ENCODE measurements at places on chromosomes 1 and 21.
A peak's percentile ranks its signal among the peaks of the same experiment; 100 is the strongest.

DNA sequence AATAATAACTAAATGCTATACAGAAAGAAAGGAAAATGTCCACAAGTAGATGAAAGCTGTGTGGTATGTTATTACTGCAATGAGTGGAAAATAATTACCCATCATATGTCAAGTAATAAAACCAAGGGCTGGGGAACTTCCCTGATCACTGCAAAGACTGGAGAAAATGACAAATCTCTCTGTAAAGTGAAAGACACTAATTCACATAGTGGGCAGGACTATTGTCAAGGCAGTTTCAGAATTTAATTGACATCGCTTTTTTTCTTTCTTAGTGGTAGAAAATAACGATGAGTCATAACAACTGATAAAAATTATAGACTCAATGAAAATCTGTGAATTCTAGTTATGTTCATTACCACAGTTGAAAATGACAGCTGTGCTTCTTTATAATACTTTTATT lies 153.7 kb upstream of the ST6GALNAC5 start:
- no peak for DNase-seq

DNA sequence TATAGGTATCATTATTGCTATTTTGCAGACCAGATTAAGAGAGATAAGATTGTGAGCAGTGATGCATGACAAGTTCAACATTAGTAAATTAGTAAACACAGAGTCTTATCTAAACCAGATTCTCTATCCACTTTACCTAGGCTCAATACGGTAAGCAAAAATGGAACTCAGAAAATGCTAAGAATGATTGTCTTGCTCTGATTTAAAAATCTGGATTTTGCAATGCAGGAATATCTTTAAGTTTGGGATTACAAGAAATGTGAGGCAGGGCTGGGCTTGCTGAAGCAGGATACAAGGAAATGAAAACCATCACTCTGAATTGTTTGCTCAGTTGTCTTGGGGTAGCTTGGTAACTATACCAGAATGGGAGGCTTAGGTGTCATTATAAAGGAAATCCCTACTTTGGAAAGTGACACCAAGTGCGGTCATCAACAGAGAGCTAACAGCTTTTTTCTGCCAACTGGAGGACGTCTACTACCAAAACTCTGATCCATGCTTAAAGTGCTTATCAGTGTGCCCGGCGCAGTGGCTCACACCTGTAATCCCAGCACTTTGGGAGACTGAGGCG lies 332.7 kb upstream of the RUNX1 start:
- no peak for DNase-seq

- no peak for DNase-seq
These were observed 13.6 kb downstream of the TUFT1 start for GRCh38 chr1:151553659-151554058.

- DNase-seq: no peak
These were observed 18.9 kb downstream of the SPATA46 start for GRCh38 chr1:162357681-162358266.

- DNase-seq: peak; percentile 43
These were observed 31.2 kb upstream of the TSPEAR start for GRCh38 chr21:44742418-44743153.

- DNase-seq: no peak
These were observed 11.9 kb downstream of the RPS6KA1 start for GRCh38 chr1:26541431-26541815.

GRCh38 chr1:25912076-25912831 lies 6.0 kb upstream of the STMN1 start:
- no peak for DNase-seq

DNA sequence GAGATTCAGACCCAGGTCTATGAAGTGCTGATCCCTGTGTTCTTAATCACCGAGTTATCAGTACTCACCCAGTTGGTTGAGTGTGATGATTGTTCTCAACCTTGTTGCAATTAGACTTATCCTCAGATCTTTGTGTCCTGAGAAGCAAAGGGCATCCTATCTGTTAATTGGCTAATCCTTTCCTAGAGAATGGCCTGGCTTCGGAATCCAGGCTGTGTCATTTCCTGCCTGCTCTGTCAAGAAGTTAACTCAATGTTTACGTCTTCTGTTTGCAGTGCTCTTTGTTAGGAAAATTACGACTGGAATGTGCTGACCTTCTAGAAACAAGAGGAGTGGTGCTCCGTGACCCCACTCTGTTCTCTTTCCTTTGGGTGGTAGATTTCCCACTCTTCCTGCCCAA lies 14.7 kb downstream of the GAS5 start:
- no peak for DNase-seq

GRCh38 chr1:78833491-78833890 lies 173.0 kb downstream of the ADGRL4 start:
- no peak for DNase-seq

DNA sequence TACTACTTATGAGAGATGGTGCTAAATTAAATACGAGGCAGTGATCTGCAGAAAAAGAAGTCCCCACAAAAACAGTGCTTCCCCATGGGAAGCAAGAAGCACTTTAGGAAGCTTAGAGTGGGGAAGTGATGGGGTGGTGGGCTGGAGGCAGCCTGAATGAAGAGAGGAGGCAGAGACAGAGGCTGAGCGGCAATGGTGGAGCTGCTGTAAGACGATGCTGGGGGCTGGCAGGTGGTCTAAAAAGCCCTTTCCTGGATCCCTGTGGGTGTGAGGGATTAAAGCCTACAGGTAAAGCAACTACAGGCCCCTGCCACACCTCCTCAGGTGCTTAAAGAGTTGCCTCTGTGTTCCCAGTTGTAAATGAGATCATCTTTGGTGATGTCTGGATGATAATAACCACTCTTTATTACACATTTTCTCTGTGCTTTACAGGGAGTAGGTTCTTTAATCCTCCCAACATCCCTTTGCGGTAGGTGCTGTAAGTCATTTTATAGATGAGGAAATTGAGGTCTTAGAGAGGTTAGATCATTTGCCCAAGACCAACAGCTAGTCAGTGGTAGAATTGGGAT lies 39.2 kb downstream of the CNN3 start:
- no peak for DNase-seq

DNA sequence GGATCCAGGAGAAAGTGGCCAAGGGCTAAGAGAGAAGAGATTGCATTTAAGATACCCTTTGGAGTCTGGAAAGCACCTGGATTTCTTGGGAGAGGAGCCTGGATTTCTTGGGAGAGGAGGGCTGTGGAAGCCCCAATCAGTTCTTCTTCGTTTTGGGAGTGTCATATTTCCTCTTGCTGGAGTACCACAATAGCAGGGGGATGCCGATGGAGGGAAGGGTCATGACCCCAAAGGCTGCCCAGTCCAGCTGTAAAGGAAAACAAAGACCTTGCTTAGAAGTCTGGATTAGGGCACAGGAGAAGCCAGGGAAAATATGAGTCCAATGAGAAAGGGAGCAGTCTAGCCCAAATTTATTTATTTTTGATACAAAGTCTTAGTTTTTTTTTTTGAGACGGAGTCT lies 11.3 kb downstream of the SSR2 start:
- no peak for DNase-seq

DNA sequence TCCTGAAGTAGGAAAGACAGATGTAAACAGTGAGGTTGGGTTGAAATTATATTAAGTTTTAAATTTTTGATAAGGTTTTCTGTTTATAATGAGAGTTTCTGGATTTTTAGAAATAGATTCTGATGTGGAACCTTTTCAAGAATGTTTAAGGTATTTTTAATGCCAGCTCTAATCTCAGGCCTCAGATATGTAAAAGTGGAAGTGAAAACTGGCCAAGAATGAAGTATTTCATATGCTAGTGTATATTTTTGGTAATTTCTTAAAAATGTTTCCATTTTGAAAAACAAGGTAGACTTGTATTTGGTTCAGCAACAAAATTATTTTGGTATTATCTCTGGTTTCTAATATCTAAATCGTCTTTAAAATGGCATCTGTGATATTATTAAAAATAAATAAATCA lies 14.4 kb downstream of the IFNAR1 start:
- DNase-seq: no peak

- no peak for DNase-seq
These were observed 20.9 kb upstream of the SLC1A7 start for GRCh38 chr1:53163291-53163768.

DNA sequence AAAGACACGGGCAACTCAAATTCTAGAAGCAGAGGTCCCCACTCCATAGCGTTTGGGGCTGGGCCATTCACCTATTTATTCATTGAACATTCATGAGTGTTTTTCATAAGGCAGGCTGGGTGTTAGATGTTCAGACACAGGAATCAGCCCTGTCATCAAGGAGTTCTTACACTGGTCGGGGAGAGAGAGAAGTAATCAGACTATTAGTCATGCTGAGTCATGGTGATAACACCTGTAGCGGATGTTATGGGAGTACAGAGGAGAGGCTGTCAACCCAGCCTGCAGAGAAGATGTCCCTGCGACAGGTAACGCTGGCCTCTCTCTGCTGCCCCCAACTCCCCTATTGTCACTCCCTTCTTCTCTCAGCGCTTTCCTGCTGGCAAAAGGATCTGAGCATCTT lies 17.2 kb downstream of the LY9 start:
- no peak for DNase-seq

- DNase-seq: no peak
These were observed 1.9 kb upstream of the CSRP1 start for GRCh38 chr1:201508809-201509208.

GRCh38 chr1:16122916-16123315 lies 33.0 kb downstream of the EPHA2 start:
- no peak for DNase-seq

- DNase-seq: no peak
These were observed 363.1 kb downstream of the PLPP3 start for GRCh38 chr1:56216218-56216617.

GRCh38 chr1:15244813-15245212 lies 2.2 kb upstream of the FHAD1 start:
- DNase-seq: no peak

DNA sequence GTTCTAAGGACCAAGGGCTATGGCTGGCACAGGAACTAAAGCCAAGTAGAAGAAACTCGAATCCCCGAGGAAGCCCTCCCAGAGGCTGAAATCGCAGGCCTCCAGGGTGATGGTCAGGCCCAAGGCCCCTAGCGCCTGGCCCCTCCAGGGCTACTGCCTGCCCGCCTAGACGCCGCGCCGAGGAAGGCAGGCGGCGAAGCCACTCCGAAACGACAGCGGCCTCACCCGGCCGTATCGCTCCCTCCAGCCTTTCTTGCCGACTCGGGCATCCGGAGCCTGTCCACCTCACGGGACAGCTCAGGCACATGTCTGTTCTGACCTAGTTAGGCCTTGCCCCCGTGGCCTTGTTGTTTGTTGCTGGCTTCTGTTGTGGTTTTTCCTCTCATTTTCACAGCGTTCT lies 9.7 kb upstream of the LHX8 start:
- DNase-seq: no peak

- DNase-seq: no peak
These were observed 366.1 kb upstream of the DAB1 start for GRCh38 chr1:57789936-57790335.

DNA sequence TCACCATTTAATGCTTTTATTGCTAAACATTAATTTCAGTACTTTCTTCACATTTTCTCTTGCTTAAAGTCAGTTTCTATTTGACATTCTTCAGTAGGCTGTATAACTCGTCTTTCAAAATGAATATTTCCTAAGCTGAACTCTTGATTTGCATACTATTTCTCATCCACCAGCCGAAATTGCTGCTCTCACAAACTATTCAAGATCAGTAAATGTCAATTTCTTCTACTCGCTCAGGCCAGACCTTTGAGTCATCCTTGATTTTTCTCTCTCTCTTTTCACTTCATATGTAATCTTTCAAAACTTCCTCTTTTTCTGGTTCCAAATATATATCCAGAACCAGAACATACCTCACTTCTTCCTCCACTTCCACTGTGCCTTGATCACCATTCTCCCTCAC lies 990.0 kb downstream of the KCNT2 start:
- no peak for DNase-seq

DNA sequence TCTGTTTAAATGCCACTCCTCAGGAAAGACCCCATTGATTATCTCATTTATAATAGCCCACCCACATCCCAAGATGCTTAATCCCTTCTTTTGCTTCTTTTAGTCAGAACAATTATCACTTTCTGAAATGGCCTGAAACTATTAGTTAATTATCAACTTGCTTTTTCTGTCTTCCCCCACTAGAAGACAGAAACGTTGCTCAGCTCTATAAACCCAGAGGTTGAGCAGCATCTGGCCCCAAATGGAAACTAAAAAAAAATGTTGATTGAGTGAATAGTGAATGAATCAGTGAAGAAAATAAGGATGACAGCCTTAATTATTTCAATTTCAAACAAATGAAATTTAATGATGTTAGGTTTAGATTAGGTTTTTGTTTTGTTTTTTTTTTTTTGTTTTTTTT lies 38.2 kb upstream of the PIGC start:
- no peak for DNase-seq

DNA sequence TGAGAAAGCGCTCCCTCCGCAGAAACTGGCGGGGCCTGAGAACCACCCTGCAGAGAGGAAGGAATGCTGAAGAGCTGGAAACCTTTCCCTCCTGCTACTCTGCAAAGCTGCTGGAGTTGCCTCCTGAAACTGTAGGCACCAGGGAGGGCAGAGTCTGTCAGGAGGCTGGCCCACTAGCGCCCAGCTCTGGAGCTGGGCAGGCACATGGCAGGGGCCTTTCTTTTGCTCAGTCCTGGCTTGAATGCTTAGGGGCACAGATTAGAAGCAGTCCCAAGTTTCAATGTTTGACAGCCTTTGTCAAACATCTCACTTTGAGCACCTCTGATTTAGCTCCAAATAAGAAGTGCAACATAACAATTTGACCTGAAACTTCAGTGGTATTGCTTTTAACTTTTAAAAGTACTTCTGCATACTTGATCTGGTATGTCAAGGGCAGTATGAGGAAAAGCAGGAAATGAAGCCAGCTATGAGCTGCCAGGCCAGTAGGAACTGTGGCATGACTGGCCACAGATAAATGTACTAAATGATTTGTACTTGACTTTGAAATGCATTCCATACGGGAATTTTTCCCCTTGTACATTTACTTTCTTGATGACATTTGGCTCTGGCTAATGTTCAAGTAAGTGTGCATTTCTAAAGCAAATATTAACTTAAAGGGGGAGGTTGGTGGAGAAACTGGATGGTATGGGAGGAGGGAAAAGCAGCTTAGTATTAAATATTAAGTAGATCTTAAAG lies 7.2 kb downstream of the C1orf116 start:
- no peak for DNase-seq

DNA sequence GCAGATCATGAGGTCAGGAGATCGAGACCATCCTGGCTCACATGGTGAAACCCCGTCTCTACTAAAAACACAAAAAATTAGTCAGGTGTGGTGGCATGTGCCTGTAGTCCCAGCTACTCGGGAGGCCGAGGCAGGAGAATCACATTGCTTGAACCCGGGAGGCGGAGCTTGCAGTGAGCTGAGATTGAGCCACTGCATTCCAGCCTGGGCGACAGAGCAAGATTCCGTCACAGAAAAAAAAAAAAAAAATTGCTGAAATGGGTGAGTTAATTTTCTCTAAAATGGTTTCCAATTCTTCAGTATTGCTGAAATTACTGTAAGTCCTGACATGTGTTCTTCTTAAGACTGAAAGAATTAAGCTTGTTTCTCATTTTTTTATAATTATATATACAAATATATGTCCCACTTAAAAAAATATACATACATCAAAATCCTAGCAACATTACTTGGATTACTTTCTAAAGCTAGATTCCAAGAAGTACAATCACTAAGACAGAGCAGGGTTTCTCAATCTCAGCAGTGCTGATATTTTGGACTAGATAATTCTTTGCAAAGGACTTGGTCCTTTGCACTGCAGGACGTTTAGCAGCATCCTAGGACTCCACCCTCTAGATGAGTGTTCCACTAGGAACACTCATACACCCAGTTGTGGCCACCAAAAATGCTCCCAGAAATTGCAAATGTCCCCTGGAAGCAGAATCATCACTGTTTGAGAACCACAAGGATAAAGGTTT lies 24.8 kb downstream of the ZNHIT6 start:
- DNase-seq: no peak
